ENCODE measurements at places on chromosomes 5 and 9. TPM values are rescaled to one million over a fixed set of nuclear protein-coding genes. Genes with fewer than 3 reads are reported as not detected.

The HMCN2 gene
- total RNA-seq = 13.7 TPM

The CCDC192 gene
- total RNA-seq = not detected

The FOXD4 gene
- total RNA-seq = 0.32 TPM

The F12 gene
- 6.2 TPM for total RNA-seq

The UNC5A gene
- 0.32 TPM for total RNA-seq

The PPP2R2B gene
- total RNA-seq = 1.1 TPM

The PLPPR1 gene
- 0.60 TPM for total RNA-seq

The MEIKIN gene
- total RNA-seq = not detected

The CTSL gene
- total RNA-seq = 77.0 TPM

The NEUROG1 gene
- not detected for total RNA-seq

The ZNF454 gene
- 1.6 TPM for total RNA-seq

The C9 gene
- not detected for total RNA-seq

The GCNT1 gene
- 12.7 TPM for total RNA-seq

The KIF4B gene
- total RNA-seq = not detected

The RASGEF1C gene
- not detected for total RNA-seq

The PRUNE2 gene
- 99.1 TPM for total RNA-seq

The C5orf58 gene
- total RNA-seq = not detected

The KCNMB1 gene
- 17.2 TPM for total RNA-seq

The FAT2 gene
- total RNA-seq = not detected

The SLIT3 gene
- total RNA-seq = 60.5 TPM

The GRM6 gene
- not detected for total RNA-seq

The NUTM2G gene
- not detected for total RNA-seq

The PTGR1 gene
- 28.8 TPM for total RNA-seq

The ADAMTSL2 gene
- total RNA-seq = 2.2 TPM

The MYORG gene
- 61.1 TPM for total RNA-seq

The EXOSC3 gene
- total RNA-seq = 4.8 TPM

The HRCT1 gene
- 23.9 TPM for total RNA-seq
